Cerebellar nuclear complex (tissue), 1 donor: ENCODE measurements at places on chromosomes 16 and 17.

GRCh38 chr17:19418251-19418992 is 7.4 kb downstream of the RNF112 start:
- no peak for DNase-seq

DNA sequence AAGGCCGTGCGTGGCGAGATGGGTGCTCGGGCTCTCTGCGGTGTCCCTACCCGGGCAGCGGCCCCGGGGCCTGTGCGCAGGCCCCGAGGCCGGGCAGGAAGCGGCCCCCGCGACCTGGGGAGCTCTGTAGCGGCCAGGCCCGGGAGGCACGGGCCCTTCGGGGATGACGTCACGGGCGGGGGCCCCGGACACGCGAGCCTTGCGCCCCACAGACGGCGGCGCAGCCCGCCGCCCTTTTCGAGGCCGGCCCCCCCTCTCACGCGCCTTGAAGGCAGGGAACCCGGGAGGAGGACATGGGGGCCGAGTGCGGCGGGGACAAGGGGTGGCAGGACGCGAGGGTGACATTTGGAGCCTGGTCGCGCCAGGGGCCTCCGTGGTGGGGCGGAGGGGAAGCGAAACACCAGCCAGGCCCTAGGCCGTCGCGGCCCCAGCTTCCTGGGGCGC is 1.1 kb downstream of the RAI1 start:
- no peak for DNase-seq

- no peak for DNase-seq
Observed at GRCh38 chr16:3830625-3831254, 49.8 kb downstream of the CREBBP start.

DNA sequence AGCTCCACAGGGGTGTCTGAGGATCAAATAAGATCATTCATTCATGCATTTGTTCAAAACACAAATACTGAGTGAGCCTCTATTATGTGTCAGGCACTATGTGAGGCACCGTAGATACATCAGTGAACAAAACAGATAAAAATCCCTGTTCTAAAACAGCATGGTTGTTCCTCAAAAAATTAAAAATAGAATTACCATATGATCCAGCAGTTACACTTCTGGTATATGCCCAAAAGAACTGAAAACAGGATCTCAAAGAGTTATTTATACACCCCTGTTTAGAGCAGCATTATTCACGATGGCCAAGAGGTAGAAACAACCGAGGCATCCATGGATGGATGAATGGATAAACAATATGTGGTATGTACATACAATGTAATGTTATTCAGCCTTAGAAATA is 15.4 kb downstream of the PIPOX start:
- DNase-seq, result no peak

DNA sequence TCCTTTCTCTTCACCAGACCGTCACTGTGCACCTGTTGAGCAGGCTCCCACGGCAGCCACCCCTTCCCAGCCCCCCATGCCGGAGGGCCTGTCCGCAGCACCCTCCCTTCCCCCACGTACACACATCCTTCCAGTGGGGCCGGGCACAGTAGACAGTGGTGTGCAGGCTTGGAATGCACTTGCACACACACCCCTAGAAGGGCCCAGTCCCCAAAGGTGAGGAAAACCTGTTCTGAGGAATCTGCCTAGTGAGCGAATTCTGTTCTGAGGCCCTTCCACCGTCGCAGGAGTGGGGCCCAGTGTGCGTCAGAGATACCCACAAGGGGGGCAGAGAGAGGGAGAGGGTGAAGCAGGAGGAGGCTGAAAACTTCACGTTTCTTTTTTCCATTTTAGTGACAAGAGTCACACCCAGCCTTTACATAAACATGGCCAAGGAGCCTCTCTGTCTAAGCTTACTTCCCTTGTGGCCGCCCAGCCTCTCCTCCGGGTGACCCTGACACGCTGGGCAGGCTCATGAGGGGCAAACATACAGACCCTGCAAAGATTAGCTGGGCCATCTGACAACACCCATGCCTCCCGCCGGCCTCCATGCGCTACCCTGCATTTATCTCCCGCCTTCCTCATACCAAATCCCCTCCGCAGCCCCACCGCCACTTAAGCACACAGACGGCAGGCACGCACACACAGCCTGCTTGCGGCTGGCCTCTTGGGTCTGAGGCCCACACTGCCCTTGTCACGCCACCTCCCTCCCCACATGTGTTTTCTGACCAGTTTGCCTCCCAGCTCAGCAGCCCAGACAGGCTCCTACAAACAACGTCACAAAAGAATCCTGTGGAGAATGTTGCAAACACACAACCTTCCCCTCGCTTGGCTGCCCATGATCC is 1.8 kb downstream of the ZBTB4 start:
- DNase-seq, result no peak

GRCh38 chr17:49519781-49520180 is 24.7 kb downstream of the NGFR start:
- DNase-seq, result no peak

DNA sequence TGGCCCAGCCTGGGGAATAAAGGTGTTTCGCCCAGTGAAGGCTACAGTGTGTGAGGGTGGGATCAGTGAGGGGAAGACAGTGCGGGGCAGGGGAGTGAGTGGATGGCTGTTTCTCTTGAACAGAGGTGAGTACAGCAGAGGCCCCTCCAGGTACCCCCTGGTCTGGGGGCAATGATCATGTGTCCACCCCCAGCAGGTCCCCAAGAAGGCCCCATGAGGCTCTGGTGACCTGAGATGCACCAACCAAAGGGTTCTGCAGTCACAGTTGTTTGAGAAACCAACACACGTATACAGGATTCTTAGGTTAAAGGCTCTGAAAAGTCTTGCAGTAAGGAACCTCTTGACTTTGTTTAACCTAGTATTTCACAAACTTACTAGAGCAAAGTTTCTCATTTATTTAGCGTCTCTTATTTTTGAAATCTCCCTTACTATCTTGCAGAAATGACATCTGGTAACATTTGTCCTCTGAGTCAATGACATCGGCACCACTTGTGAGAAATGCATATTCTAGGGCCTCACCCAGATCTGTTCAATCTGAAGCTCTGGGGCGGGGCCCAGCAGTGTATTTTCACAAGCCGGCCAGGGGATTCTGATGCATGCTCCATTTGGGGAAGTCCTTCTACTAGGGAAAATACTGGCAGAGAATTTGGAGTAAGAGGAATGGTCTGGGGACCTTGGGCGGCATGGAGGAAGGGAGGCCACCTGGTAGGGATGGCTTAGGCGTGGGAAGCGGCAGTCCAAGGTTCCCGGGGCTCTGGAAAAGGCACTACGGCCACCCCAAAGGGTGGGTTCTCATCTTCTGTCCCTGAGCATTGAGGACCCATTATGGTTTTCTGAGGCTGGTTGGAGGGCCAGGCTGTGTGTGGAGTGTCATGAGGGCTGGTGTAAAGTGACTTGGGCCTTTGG is 217.3 kb downstream of the NTN1 start:
- DNase-seq, result no peak

DNA sequence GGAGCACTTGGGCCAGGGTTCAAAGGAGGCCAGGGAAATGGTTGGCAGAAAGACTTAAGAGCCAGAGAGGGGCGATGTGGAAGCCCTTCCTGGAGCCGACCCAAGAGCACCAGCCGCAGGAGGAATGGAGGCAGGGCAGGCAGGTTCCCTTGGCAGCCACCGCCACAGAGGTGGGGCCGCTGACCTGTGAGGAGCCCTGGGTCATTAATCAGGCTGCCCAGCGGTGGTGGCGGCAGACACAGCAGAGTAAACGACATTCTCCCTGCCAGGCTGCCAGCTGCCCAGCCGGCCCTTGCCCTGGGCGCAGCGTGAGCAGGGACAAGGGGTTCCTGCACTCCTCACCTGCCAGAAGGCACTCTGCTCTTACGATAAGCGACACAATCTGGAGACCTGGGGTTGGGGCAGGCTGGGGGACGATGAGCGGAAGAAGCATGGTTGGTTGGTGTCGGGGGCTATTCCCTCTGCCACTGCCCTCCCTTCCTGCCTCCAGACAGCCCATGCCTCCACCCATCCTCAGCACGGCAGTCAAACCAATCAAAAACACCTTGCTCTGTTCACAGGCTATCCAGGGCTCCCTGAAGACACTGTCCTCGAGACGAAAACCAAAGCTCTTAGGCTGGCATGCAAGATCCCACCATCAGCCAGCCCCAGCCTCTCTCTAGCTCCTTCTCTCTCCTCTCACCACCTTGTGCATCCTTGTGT is 40.9 kb downstream of the PLXDC1 start:
- DNase-seq, result no peak
